Effector memory CD8-positive, alpha-beta T cell (primary cell): ENCODE measurements at places on chromosomes 7 and 10.

- no peak for DNase-seq
- H3K36me3 ChIP-seq, result peaks cover 57% of the 10 kb centered on the region
- peak overlapping the region; percentile 11 for H3K4me3 ChIP-seq
- H3K27ac ChIP-seq, result peak overlapping the region; percentile 78
- peaks cover 78% of the 10 kb centered on the region for H3K4me1 ChIP-seq
Observed at GRCh38 chr10:70592186-70592735, 10.3 kb downstream of the PRF1 start.

DNA sequence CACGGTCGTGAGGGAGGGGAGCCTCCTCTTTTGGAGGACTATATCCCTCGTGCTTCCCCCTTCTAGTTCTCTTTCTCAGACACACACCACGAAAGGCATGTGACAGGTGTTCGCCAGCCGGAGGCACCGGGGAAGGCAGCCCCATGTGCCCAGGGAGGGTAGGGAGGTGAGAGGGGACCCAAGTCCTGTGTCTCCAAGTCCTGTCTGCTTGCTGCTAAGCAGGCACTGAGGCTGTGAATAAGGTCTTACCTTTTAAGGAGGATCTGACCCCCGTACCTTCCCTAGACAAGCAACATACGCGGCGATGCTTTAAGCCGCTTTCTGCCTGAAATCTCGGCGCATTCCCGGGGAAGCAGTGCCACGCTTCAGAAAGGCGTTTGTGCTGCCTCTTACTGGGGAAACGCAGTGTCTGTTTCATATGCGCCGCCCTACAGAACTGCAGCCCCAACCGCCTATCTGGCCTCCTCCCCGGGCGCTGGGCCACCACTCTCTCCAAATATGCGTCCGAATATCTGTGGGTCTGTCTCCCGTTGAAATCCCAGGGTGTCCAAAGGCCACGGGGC, 770 bp downstream of the PLXNA4 start:
- peaks cover 92% of the 10 kb centered on the region for H3K27me3 ChIP-seq
- peaks cover 3% of the 10 kb centered on the region for H3K36me3 ChIP-seq
- peaks cover 5% of the 10 kb centered on the region for H3K4me1 ChIP-seq
- peak overlapping the region; percentile 61 for H3K4me3 ChIP-seq
- DNase-seq, result no peak

GRCh38 chr10:102975483-102976379, 57.6 kb downstream of the CNNM2 start:
- H3K36me3 ChIP-seq, result no peaks in the 10 kb centered on the region
- peaks cover 22% of the 10 kb centered on the region for H3K4me1 ChIP-seq
- no peak overlapping the region for H3K4me3 ChIP-seq
- H3K27ac ChIP-seq, result no peak overlapping the region

DNA sequence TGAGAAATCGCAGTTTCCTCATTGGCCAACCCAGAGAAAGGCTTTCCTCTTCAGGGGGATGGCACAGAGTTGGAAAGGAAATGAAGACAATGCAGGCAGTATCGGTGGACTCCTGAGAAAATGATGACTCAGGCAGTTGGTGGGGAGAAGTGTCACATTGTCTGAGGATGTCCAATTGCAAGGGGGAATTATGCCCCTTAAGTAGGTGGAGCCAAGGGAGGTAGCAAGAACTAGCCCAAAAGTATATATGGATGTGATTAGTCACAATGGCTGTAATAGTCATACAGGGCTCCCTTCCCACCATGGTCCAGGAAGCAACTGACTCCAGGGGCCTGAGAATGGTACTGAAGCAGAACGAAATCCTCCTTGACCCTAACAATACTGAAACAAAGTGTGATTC, 58.3 kb upstream of the EGFR start:
- peaks cover 51% of the 10 kb centered on the region for H3K27me3 ChIP-seq
- H3K27ac ChIP-seq, result no peak overlapping the region
- H3K36me3 ChIP-seq, result no peaks in the 10 kb centered on the region
- H3K4me3 ChIP-seq, result no peak overlapping the region
- no peak for DNase-seq
- no peaks in the 10 kb centered on the region for H3K4me1 ChIP-seq

DNA sequence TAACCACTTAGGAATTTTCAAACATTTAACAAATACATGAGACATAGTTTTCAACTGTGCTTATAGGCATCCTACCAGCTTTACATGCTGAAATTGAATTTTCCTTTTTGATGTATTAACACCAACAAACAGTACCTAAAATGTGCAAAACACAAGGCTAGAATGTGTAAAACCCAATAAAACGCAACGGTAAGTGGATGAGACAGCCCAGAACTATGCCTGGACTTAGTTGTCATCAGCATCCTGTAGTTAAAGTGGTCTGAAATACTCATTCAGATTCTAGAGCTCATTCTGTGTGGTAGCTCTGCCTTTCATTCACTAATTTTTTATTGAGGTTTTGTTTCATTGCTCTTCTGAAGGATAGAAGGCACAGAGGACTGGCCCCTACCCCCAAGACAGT, 137.1 kb downstream of the BMPER start:
- no peak overlapping the region for H3K4me3 ChIP-seq
- no peak overlapping the region for H3K27ac ChIP-seq
- no peaks in the 10 kb centered on the region for H3K27me3 ChIP-seq
- H3K4me1 ChIP-seq, result no peaks in the 10 kb centered on the region
- no peak for DNase-seq

GRCh38 chr7:50599385-50599784, 34.2 kb upstream of the DDC start:
- no peak overlapping the region for H3K4me3 ChIP-seq
- no peak overlapping the region for H3K27ac ChIP-seq
- no peak for DNase-seq
- peaks cover 2% of the 10 kb centered on the region for H3K36me3 ChIP-seq
- H3K4me1 ChIP-seq, result peaks cover 11% of the 10 kb centered on the region

DNA sequence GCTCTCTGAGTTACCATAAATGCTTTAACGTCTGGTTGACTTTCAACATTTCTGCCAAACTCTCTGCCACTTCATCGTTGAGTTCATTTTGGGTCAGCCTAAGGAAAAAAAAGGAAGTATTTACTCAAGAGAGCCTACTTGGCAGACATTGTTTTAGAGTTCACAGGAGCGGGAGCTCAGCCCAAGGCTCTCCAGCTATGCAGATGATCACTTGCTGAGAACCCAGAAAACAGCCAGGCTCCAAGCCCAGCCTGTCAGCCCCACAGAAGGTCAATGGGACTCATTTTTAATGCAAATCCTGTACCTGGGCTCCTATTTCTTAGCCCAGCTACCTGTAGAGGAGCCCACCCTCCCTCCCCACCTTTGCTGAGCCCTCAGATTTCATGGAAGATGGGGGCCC, 45.5 kb downstream of the NOD1 start:
- H3K27me3 ChIP-seq, result no peaks in the 10 kb centered on the region
- H3K4me3 ChIP-seq, result no peak overlapping the region
- H3K4me1 ChIP-seq, result peaks cover 5% of the 10 kb centered on the region
- H3K36me3 ChIP-seq, result peaks cover 36% of the 10 kb centered on the region
- no peak for DNase-seq

- H3K36me3 ChIP-seq, result no peaks in the 10 kb centered on the region
- H3K27me3 ChIP-seq, result peaks cover 56% of the 10 kb centered on the region
- no peak overlapping the region for H3K27ac ChIP-seq
- no peak overlapping the region for H3K4me3 ChIP-seq
- H3K4me1 ChIP-seq, result no peaks in the 10 kb centered on the region
Observed at GRCh38 chr10:89494575-89494974, 40.8 kb downstream of the SLC16A12 start.

GRCh38 chr7:133934262-133934976, 192.7 kb upstream of the LRGUK start:
- H3K27ac ChIP-seq, result no peak overlapping the region
- no peaks in the 10 kb centered on the region for H3K27me3 ChIP-seq
- no peak for DNase-seq

DNA sequence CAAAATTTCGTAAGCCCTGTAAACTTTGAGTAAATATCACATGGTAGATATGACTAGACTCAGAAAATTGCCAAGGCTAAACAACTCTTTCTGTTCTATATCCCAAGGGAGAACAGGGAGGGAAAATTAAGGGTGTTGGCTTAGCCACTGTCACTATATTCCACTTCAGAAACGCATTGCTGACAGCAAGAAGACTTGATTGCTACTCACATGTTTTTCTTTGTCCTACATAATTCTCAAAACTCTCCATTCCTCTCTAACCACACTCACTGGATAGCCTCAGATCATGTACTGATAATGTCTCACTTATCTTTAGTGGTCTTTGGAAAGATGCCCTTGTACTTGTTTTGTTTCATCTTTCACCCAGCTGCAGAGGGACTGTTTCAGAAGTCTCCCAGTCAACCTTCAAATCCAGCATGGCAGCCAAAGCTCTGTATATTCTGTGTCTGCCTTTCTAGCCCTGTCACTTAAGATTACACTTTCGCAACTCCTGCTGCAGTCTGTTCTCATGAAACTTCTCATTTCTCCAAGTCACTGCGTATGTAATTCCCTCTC, 582.4 kb upstream of the FZD8 start:
- no peak overlapping the region for H3K27ac ChIP-seq
- no peak for DNase-seq
- no peak overlapping the region for H3K4me3 ChIP-seq
- no peaks in the 10 kb centered on the region for H3K4me1 ChIP-seq
- no peaks in the 10 kb centered on the region for H3K27me3 ChIP-seq

DNA sequence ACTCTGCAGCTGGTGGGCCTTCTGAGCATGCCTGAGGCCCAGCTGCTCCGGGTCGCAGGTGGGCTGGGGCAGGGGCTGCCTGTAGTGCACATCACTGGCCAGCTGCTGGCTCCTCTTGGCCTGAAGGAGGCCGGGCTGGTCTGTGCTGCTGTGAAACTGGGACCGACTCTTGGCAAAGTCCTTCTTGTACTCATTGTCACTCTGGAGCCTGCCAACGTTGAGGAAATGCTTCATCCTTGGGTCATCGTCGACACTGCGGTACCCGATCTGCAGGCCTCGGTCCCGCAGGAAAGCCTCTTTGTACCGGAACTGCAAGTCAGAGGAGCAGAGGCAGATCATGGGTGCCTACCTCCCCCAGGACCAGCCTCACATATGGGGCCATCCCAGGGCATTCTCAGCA, 37.7 kb downstream of the HABP2 start:
- H3K36me3 ChIP-seq, result no peaks in the 10 kb centered on the region
- no peak overlapping the region for H3K27ac ChIP-seq
- H3K27me3 ChIP-seq, result peaks cover 43% of the 10 kb centered on the region

GRCh38 chr10:133027482-133027881, 60.2 kb upstream of the ADGRA1 start:
- H3K36me3 ChIP-seq, result no peaks in the 10 kb centered on the region
- H3K4me3 ChIP-seq, result no peak overlapping the region

DNA sequence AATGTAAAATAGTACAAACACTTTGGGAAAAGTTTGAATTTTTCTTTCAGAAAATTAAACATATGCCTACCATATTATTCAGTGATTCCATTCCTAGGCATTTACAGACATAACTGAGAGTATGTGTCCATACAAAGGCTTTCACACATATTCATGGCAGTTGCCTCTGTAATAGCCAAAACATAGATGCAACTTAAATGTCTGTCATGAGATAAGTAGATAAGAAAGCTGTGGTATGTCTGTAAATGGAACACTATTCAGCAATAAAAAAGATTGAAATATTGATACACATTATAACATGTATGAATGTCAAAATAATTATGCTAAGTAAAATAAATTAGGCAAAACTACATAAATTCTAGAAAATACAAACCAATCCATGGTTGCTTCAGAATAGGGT, 964.5 kb upstream of the MBL2 start:
- H3K27me3 ChIP-seq, result no peaks in the 10 kb centered on the region
- DNase-seq, result no peak
- H3K4me3 ChIP-seq, result no peak overlapping the region
- H3K4me1 ChIP-seq, result no peaks in the 10 kb centered on the region
- no peak overlapping the region for H3K27ac ChIP-seq

DNA sequence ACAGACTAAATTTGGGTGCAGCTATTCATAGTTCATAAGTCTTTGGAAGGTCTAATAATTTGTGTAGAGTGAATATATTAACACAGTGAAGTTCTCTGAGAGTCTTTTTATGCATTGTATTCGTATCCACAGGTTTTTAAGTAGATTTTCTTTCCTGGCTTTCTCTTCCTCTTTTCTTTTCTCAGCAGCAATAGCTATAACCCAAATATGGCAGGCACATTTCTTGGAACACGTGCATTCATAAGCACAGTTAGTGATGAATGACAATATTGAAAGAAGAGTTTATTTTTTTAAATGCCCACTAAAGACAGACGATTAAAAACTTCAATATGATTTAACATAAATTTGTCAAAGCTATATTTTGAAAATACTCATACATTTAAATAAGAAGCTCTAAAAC, 220.5 kb upstream of the MBL2 start:
- H3K27ac ChIP-seq, result no peak overlapping the region
- H3K4me1 ChIP-seq, result no peaks in the 10 kb centered on the region
- no peak for DNase-seq

DNA sequence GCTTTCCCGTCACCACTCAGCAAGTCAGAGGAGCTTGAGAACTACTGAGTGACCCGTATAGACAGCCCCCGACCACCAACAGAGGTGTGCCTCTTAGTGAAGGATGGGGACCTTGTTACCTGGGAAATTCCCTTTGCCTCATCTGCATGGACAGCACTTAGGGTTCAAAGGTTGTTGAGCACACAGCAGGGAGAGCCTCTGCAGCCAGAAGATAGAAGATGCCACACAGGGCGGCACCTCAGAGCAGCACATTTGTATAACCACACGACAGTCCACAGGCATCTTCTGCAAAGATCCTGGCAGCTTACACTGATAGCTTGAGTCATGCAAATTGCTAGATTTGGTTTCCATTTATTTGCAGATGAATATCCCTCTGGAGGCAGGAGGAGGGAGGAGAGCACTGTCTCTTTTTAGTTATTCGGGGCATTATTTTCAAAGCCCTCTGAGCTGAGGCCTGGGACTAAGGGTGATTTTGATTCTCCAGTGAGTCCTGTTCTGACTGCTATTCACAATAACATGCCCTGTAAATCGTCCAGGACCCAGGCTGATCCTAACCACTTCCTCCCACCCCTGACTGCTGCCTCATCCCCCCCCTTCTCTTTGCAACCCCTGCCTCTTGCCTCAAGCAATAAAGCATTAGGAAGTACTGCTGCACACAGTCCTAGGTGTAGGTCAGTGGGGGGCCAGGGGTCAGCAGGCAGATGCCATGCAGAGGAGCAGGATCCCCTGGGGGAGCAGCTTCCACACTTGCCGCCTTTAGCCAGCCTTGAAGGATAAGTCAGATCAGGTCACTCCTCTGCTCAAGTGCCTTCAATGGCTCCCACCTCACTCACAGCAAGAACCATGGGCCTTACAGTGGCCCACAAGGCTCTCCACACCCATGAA, 24.6 kb upstream of the INMT start:
- peak overlapping the region; percentile 85 for H3K4me3 ChIP-seq
- peak; percentile 60 for DNase-seq
- no peaks in the 10 kb centered on the region for H3K36me3 ChIP-seq
- no peaks in the 10 kb centered on the region for H3K27me3 ChIP-seq
